ENCODE measurements at places on chromosomes 11 and 22.

DNA sequence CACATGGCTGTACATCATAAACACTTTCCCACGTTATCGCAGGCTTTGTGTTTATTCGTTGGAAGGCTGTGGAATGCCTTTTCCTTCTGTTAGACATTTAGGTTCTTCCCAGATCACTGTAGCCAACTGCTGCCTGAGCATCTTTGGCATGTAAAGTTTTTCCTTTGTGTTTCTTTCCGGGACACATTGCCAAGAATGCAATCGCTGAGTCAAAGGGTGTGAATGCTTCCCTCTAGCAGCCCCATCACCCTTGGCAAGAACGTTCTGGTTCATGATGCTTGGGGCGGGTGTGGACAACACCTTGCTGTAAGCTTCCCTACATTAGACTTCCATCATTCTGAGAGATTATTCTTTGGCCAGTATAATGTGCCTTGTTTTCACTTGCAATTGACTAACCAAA lies 136.2 kb downstream of the OSBP2 start:
- peak; percentile 94 for DNase-seq

DNA sequence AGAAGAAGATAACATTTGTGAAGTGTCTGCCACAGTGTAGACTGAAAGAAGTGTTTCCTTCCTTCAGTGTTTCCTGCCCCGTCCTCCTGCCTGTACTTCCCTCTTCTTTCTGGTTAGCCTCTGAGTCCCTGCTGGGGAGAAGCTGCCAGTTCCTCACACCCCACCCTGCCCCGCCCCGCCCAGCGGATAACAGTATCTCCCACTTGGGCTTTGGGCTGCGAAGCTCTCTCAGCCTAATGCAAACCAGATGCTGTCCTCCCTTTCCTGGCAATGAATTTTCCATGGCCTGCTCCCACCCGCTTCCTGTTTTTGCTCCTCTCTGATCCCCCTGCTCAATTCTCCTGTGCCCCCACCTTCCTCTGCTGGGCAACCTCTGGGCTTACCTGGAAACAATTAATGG lies 5.2 kb upstream of the RAB3IL1 start:
- DNase-seq: peak; percentile 37

- DNase-seq: no peak
These were observed 4.7 kb upstream of the GRAMD1B start for GRCh38 chr11:123425367-123425766.

DNA sequence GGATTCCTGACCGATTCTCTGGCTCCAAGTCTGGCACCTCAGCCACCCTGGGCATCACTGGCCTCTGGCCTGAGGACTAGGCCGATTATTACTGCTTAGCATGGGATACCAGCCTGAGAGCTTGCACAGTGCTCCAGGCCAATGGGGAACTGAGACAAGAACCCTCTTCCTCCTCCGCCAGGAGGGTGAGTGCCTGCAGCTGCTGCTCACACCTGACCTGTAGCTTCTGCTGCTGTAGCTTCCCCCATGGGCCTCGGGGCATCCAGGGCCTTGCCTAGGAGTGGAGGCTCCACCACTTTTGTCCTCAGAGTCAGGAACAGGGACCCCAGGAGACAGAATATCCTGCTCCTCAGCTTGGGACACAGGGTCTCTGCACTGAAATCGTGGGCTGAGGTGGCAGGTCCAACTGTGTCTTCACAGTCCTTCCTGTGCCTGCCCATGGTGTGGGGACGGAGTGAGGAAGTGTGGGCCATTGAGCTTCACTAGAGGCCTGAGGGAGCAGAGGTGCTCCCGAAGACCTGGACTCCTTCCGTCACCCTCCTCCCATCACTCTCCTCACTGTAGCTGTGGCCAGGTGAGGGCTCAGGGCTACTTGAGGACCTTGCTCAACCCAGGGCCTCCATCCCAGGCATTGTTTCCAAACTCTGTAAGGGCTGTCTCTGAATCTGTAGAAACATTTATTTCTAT lies 103.8 kb downstream of the ZNF280B start:
- DNase-seq: no peak

GRCh38 chr11:662689-663274 lies 25.7 kb downstream of the DRD4 start:
- peak; percentile 54 for DNase-seq

- DNase-seq: no peak
These were observed 55.9 kb upstream of the BMAL1 start for GRCh38 chr11:13221722-13222121.

DNA sequence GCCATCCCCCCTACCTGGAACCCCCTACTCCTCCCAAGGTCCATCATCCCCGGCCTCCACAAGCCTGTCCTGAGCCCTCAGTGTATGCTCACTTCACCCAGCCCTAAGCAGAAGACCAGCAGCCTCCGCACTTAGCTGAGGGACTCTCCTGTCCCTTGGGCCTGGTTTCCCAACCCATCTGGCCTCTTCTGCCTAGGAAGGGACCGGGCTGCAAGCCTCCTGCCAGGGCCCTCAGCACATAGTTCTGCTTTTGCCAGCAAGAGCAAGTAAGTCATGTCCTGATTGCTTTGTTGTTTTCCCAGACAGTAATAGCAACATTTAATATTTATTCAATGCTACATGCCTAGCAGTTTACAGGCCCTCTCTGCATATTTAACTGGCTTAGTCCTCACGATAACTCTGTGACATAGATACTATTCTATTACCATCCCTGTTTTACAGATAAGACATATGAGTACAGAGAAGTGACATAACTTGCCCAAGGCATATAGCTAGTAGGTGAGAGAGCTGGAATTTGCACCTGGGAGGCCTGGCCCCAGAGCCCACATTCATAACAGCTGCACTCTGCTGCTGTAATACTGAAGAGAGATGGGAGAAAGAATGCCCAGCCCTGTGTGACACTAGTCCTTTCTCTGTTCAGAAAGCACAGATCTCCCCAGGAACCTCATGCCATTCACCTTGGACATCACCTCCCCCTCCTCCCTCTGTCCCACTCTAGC lies 139.2 kb downstream of the PARVA start:
- no peak for DNase-seq

GRCh38 chr11:1435820-1436467 lies 46.2 kb downstream of the BRSK2 start:
- no peak for DNase-seq

DNA sequence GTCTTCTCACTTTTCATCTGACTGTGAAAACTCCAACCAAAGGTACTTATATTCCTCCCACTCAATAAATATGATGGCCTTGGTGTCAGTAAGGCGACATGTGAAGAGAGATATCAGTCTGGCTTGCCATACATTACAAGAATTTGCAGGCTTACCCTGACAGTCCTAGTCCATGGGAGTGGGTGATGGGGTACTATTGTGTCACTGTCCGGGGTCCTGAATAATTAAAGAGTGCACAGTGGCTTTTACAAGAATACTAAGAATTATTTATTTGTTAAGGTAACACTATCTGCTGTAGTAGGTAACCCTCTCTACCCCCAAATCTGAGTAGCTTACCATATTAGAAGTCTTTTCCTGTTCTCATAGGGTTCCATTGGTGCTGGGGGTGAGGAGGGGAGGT lies 23.1 kb upstream of the IZUMO1R start:
- no peak for DNase-seq
